ENCODE measurements at places on chromosomes 2 and 18. TPM values are rescaled to one million over a fixed set of nuclear protein-coding genes. Genes with fewer than 3 reads are reported as not detected.

DNA sequence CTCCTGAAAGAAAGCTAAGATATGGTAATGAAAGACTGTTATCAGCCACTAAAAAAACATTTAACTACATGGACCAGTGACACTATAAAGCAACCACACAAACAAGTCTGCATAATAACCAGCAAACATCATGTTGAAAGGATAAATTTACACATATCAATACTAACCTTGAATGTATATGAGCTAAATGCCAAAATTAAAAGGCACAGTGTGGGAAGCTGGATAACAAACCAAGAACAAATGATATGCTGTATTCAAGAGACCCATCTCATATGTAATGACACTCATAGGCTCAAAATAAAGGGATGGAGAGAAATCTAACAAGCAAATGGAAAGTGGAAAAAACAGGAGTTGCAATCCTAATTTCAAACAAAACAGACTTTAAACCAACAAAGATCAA is 213.1 kb upstream of the CDH2 start:
- no peak for DNase-seq

DNA sequence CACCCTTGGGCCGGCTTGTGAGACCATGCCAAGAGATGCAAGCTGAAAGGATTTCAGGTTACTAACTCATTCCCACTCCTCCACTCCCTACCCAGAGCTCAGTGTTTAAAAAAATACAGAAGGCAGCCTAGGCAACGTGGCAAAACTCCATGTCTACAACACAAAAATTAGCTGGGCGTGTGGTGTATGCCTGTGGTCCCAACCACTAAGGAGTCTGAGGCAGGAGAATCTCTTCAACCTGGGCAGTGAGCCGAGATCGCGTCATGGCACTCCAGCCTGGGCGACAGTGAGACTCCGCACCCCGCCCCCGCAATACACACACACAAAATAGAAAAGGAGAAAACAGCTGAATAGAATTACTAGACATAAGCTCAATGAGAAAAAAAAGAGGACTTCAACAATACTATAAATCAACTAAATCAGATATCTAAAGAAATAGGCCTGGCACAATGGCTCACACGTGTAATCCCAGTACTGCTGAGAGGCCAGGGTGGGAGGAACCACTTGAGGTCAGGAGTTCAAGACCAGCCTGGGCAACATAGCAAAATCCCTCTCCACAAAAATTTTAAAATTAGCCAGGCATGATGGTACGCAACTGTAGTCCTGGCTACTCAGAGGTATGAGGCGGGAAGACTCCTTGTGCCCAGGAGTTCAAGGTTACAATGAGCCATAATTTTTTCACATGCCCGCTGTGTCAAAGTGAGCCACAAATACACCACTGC is 10.1 kb downstream of the IWS1 start:
- DNase-seq: no peak

GRCh38 chr18:23958036-23958435 is 56.5 kb upstream of the TTC39C start:
- DNase-seq: no peak

DNA sequence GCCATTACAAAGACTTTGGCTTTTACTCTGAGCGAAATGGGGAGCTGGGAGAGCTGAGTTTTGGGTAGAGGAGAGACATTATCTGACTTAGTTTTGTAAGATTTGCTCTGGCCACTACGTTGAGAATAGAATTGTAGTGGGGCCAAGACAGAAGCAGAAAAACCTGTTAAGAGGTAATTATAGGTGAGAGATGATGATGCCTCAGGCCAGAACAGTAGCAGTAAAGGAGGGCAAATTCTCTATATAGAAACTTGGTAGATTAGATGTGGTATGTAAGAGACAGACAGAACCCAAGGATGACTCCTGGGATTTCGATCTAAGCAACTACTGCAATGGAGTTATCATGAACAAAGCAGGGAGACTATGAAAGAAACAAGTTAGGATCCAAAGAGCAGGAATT is 17.4 kb upstream of the CREB1 start:
- peak; percentile 42 for DNase-seq

The CYP26B1 gene
- total RNA-seq: 2.4 TPM

All from esophagus muscularis mucosa (tissue), 4 donors.